ENCODE measurements at places on chromosomes 3 and 15.

DNA sequence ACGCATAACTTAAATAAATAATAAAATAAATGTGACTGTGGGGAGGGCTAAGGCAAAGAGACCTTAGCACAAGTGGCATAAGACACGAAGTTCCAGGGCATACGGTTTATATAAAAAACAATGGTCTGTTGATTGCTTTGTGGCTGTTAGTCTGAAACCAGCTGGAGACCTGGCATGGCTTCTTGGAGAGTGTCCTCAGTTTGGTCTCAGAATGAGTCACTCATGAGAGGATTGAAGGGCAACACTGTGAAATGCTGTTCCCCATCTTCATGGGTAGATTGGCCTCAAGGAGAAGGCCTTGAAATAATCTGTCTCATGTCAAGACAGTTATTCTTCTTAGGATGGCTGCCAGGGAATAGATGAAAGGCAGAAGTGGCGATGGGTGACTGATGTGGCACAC lies 62.2 kb downstream of the SOX2 start:
- DNase-seq: no peak

GRCh38 chr15:55241186-55241585 lies 44.4 kb upstream of the RSL24D1 start:
- no peak for DNase-seq

- DNase-seq: no peak
Measured at GRCh38 chr3:119073258-119074001, 38.8 kb upstream of the IGSF11 start.

DNA sequence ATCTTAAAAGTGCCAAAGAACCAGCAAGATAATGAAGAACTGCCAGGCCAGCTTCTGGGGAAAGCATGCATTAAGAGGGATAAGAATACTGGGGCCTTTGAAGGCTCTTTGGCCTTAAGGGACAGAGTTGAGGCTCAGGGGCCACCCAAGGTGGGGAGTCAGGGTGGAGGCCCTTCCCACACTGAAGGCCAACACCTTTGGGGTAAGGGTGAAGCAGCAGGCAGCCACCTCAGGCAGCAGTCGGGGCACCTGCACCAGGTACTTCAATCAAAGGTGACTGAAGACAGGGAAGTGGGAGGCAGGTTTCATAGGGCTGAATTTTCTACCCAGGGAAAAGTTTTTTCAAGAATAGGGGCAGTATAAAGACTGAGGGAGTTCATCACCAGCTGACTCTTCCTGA lies 87.7 kb upstream of the KLF13 start:
- no peak for DNase-seq

GRCh38 chr15:77179541-77179998 lies 108.7 kb upstream of the TSPAN3 start:
- DNase-seq: peak; percentile 27

GRCh38 chr3:42814246-42814645 lies 5.0 kb downstream of the ACKR2 start:
- DNase-seq: no peak

GRCh38 chr3:53939086-53939582 lies 47.5 kb upstream of the SELENOK start:
- no peak for DNase-seq

DNA sequence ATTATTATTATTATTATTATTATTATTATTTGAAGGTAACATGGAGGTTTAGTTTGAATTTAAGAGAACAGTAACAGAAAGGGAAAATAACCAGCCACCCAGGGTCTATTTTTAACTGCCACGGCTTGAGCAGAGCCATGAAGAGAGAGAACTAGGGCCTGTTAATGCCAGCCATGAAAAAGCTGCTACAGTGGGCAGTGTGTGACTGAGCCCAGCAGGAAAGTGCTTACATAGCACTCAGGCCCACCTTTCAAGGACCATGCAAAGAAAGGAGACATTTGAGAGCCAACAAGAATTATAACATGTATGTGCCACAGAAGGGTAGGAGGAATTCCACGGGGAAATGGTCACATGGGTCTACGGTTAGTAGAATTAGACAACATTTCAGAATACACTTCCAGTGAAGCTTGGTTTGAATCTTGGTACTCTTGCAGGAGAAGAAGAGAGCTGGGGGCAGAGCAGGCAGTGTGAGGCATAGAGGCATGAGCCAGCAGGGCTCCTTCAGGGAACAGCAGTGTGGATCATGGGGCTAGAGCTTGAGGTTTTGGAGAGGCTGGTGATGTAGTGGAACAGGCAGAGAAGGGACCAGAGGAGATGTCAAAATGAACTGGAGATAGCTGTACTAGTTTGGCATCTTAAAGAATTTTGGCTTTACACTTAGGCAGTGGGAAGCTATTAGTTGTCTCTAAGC lies 140.7 kb downstream of the CMSS1 start:
- DNase-seq: no peak

DNA sequence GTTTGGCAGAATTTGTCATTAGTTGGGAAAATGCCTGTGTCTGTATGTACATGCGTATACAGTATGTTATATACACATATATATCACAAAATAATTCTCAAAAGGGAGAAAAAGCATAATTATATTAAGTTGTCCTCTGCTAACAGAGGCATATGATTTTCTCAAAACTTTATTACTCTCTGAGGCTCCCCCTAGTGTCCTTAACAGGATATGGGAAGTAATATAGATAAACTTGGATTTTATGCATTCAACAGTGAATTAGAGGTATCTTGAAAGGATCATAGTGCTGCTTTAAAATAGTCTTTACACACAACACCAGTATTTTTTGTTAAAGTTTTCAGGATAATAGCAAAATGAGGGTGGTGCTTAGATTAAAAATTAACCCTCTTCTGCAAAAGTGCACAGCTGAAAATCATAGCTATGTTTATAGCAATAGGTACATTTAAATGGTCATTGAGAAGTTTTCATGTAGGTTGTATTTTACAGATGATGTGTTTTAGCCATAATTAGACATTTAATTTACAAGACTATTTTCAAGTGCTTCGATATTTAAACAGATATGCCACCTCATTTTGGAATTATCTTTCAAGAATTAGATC lies 454.0 kb upstream of the ROBO2 start:
- DNase-seq: no peak

GRCh38 chr3:122082357-122082756 lies 27.2 kb downstream of the CD86 start:
- DNase-seq: no peak

- DNase-seq: no peak
Measured at GRCh38 chr3:157274644-157275137, 114.7 kb upstream of the CCNL1 start.

- no peak for DNase-seq
Measured at GRCh38 chr15:45664451-45664850, 29.6 kb downstream of the SQOR start.

DNA sequence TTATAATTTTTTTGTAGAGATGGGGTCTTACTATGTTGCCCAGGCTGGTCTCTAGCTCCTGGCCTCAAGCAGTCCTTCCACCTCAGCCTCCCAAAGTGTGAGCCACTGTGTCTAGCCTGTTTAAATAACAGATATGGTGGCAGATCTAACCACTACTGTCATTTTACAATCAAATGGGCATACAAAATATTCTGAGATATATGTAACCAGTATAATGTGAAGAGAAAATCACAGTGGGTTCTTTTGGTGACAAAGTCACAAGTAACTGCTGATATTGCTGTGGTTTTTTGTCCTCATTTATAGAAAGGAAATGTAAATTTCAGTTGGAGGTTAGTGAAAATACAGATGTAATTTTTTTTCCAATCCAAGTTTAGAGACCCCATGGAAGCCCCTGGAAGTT lies 58.6 kb upstream of the ARHGEF3 start:
- no peak for DNase-seq

DNA sequence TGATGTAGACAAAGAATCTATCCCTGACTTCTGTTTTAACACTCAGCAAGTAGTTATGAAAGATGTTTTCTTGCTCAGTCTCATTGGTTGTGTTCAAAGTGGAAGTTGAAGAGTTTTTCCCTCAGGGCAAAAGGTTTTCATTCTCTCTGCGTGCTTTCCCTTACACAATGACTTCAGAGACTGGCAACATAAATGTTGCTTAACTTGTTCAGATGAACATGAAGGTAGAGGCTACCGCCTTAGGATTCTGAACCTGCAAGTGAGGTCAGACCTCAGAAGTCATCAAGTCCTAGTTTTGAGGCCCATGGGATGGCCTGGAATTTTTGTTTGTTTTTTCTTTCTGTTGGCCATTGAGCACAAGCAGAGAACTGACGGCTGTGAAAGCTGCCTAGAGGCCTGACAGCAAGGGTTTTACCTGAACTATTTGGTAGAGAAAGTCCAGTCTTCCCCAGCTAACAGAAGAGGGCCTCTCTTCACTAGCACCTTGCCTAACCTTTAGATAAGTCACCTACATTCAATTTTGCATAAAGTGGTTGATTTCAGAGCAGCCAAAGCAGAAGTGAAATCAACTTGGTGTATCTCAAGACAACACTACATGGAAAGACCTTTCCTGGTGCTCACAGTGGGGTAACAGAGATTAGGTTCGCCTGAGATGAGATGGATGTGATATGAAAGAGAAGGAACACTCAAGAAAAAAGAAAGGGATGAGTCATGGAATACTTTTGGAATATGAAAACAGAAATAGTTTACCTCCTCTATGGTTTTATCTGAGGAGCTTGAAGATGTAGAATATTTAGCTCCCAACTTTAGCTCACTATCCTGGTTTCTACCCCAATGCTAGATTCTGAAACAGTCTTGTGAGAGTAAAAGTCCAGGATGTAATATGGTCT lies 53.6 kb upstream of the AP4E1 start:
- DNase-seq: no peak

DNA sequence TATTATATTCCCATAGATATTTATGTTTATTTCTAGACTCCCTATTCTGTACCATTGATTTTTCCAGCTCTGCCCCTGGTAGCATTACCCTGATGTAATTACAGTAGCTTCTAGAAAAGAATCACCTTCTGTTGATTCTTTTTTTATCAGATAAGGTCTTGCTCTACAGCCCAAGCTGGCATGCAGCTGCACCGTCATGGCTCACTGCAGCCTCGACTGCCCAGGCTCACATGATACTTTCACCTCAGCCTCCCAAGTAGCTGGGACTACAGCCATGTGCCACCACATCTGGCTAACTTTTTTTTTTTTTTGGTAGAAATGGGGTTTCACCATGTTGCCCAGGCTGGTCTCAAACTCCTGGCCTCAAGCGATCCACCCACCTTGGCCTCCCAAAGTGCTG lies 41.8 kb downstream of the SLC24A1 start:
- DNase-seq: no peak

- DNase-seq: no peak
Measured at GRCh38 chr3:48186631-48187300, 1.5 kb downstream of the CDC25A start.

Data from GM19239 (cell line).